ENCODE measurements at places on chromosomes 11 and 22.
A peak's percentile ranks its signal among the peaks of the same experiment; 100 is the strongest.

- DNase-seq = no peak
These were observed 28.0 kb downstream of the CTR9 start for GRCh38 chr11:10779086-10779485.

DNA sequence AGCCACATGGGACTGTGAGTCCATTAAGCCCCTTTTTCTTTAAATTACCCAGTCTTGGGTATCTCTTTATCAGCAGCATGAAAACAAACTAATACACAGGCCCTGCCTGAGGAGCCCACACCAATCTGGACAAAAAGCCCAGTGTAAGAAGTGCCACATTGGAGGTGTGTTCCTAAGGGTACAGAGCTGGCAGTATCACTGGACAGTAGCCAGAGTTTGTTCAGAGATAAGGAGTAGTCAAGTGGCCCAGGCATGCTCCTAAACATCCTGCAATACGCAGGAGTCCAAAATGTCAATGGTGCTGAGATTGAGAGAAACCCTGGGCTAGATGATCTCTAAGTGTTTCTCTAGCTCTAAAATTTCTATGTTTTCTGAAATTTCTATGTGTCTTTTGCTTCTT, 27.0 kb upstream of the POGLUT3 start:
- no peak for DNase-seq

DNA sequence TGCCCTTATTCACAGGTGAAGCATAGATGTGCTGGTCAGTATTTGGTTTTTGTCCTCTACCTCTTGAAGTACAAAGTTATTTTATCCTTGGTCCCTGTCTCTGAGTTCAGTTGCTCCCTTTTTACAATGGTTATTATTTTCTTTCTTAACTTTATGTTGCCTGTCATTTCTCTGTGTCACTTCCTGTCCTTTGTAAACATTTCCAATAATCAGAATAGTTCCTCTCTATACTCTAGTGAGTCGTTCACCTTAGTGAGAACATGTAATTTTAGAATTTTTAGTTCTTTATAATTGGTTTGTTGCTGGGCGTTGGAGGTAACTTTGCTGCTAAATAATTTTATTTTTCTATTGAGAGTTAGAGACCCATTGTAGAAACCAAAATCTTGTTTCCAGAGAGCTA, 16.0 kb downstream of the CSTPP1 start:
- DNase-seq = no peak

- no peak for DNase-seq
These were observed 199.7 kb upstream of the TBCEL start for GRCh38 chr11:120824242-120824641.

DNA sequence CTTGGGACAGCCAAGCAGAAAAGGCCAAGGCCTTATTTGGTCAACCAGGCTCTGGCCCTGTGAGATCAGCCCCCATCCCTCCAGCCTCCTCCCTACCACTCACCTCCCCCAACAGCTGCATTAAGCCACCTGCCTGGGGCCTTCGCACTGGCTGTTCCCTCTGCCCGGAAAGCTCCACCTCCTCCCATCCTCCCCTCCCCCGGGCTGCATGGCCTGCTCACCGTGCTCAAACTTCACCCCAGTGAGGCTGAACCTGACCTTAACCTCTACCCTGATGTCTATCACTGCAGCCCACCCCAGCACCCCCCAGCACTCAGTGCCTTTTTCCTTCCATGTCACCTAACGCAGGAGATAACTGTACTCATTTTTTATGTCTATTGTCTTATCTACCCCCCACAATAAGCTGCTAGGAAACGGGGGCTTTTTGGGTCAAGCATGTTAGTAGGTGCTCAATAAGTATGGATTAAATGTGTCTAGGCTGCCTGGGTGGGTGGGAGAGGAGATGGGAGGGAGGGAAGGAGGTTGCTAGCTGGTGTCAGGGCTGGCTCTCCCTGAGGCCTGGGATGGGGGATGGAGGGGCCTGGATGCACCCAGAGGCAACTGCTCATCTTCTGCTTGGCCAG, 912 bp downstream of the PTPRCAP start:
- DNase-seq = peak; percentile 72

DNA sequence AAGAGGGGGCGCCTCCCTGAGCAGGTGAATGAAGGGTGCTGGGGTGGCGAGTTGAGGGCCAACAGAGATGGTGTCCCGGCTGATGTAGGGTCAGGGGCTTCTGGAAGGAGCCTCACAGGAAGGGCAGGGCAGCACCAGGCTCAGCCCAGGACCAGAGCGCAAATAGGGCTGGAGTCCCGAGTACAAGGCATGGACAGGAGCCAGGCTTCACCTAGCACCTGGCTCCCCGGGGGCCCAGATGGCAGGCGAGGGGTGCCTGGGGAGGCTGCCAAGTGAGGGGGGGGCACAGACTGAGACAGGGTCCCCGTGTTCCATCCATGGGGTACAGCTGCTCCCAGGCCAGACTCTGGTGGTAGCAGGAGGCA, 105.8 kb downstream of the KCNQ1 start:
- DNase-seq = no peak

DNA sequence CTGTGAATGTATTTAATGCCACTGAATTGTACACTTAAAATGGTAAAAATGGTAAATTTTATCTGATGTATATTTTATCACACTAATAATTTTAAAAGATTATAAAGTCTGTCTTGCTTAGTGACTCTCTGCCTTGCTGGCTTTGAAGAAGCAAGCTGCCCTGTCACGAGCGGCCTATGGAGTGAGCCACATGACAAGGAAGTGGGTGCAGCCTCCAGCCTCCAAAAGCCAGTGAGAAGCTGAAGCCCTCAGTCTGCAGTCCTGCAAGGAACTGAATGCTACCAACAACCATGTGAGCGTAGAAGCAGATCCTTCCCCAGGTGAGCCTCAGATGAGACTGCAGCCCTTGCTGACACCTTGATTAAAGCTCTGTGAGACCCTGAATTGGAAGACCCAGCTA, 20.0 kb downstream of the C11orf24 start:
- DNase-seq = no peak

DNA sequence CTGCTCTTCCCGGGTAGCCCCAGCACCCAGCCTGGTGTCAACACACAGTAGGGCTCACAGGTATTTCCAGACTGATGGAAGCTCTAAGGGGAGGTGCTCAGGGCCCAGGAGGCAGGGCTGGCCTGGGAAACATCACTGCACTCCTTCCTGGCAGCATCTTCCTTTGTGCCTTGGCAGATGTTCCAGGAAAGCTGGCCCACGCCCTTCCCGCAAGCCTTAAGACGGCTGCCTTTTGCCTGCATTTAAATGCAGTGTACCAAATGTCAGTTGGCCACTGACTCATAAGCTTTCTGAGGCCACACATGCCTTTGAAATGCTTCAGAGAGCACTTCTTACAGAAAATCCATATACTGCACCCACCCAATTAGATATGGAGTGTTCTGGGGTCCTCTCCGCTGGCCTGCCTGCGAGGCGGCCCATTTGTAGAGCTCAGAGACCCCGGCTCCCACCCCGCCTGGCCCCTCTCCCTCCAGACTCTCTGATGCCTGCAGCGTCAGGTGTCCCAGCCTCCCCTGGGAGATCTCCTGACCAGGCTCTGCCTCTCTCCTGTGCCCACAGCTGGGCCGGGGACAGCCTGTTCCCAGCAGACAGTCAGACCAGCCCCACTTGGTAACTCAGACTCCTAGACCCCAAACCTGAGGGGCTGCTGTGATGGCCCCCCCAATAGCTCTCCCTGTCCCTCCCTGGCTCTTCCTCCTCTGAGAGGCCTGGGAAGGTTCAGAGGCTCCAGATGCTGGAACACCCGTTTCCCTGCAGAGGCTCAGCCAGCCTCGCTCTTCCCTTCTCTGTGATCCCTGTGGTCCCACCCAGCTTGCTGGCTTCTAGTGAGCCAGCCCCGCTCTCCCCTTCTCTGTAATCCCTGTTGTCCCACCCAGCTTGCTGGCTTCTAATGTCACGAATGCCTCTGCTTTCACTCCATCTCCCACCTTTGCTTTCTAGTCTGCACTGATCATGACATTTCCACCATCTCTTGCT, 47.6 kb upstream of the THY1 start:
- DNase-seq = peak; percentile 30

- DNase-seq = no peak
These were observed 61.7 kb downstream of the ETS1 start for GRCh38 chr11:128525411-128526243.

DNA sequence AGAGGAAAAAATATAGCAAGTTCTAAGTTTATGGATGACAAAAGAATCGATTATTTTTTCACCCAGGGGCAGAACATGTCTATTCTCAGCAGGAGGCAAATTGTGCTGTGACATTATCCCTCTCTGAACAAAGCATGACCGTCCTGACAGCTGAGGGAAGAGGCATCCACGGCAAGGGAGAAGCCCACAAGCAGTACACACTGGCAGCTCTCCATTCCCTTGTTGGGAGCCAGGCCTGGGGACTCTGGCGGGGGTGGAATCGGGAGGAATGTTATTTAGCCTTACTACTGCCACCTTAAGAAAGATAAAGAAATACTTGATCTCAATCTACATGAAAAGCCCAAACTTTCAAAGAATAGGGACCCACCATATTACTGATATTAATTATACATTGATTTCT, 3.4 kb downstream of the KIRREL3 start:
- DNase-seq = no peak

DNA sequence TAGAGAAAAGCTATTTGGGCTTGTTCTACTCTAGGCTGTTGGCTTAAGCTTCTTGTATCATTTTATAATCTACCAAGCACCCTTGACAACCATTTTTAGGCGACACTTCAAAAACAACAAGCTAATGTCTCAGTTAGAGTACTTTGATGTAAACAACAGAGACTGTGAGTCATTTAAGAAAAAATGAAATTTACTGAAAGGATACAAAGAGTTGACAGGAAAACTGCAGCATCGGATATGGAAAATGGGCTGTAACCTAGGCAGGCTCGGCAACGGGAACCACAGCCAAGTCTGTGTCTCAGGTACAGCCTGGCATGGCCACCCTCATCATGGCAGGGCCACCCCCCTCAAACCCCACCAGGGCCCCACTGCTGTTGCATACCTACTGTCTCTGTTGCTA, 4.4 kb upstream of the RNF169 start:
- no peak for DNase-seq

GRCh38 chr11:117497206-117497951, 169.7 kb downstream of the CEP164 start:
- DNase-seq = no peak

- no peak for DNase-seq
These were observed 48.0 kb upstream of the NARS2 start for GRCh38 chr11:78622666-78623065.

GRCh38 chr11:33912405-33913361, 20.8 kb upstream of the LMO2 start:
- DNase-seq = no peak

DNA sequence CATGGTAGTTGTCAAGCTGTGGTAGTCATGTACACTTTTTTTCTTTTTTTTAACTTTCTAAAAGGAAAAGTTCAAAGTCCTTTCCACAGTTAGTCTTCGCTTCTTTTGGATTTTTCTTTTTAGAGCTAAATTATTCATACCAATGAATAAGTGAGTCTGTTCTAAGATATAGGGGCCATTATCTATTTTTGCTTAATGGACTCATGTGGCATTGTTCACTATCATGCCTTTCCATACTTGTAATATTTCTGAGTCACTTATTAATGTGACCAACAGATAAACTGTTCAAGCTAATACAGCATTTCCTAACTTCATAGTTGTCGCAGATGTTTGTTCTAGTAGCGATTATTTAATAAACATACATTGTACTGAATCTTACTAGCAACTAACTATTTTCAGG, 8.0 kb upstream of the B3GNT6 start:
- no peak for DNase-seq

GRCh38 chr11:127640561-127641451, 640.2 kb upstream of the KIRREL3 start:
- no peak for DNase-seq

DNA sequence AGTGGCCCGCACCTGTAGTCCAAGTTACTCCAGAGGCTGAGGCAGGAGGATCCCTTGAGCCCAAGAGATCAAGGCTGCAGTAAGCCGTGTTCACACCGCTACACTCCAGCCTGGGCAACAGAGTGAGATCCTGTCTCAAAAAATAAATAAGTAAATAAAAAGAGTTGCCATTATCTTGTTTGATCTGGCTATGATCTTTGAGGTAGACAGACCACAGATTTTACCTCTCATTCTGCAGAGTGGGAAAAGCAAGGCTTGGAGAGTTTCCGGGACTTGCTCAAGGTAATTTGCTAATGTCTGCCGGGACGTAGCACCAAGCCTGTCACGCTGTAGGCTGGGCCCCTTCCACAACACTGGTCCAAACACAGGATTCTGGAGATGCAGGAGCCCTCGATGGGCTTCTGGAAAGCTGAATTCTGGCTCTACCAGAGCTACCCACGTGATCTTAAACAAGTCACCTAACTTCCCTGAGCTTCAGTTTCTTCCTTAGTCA, 6.8 kb downstream of the GRAP2 start:
- DNase-seq = no peak

DNA sequence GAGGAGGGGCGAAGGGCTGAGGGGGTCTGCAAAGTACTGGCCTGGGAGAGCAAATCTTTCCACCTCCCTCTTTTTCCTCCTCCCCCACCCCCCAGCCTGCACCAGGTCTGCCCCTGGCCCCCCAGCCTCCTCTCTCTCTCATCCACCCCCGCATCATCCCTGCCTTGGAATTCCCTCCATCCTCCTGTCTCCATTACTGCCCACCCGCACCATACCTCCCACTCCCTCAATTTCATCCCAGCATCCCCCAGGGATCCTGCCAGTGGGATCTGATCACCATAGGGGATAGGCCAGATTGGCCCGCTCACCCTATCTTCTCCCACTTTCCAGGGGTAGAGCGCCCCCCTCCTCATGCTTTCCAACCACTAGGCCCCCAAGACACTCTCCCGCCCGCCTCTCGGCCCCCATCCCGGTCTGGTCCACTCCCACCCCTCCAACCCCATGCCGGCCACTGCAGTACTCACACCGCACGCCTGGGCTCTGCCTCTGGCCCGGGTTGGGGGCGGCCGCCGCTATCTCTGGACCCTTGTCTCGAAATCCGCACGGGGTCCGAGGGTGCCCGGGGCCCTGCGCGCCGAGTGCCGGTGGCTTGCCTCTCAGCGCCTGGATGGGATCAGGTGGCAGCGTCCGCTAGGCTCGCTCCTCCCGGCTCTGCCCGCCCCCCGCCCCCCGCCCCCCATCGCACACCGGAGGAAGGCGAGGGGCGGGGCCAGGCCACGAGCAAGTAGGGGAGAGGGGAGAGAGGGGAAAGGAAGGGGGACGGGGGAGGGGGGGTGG, at the start of gene GAL3ST3:
Gene GAL3ST3 (minus strand): TSS at position 615 of the 777 bp plus-strand sequence. CDS start 3,746 bp downstream, outside the sequence.
- peak; percentile 62 for DNase-seq

- no peak for DNase-seq
These were observed 88.0 kb upstream of the KCNQ1OT1 start for GRCh38 chr11:2787816-2788167.

DNA sequence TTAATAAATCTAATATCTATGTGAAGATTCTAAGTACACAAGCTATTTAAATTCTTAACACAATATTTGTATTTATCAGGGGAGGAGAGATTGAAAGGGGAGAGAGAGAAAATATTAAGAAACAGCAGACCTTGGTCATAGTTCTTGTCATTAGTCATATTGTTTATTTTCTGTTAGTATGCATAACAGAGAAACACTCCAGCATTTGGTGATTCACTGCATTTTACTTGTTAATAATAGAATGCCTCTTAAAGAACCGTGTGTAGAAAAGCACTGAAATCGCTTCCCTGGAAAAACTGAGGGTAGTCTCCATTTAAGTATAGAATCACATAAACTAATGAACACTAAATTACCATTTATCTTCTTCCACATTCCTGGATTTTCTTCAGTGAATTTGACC, 122.7 kb upstream of the TRPC6 start:
- DNase-seq = no peak

- DNase-seq = no peak
These were observed 59.8 kb upstream of the PRR5 start for GRCh38 chr22:44642096-44642644.
